ENCODE measurements at places on chromosomes 12 and 14.

GRCh38 chr12:66003951-66004350 is 126.6 kb downstream of the LLPH start:
- no peak for DNase-seq

DNA sequence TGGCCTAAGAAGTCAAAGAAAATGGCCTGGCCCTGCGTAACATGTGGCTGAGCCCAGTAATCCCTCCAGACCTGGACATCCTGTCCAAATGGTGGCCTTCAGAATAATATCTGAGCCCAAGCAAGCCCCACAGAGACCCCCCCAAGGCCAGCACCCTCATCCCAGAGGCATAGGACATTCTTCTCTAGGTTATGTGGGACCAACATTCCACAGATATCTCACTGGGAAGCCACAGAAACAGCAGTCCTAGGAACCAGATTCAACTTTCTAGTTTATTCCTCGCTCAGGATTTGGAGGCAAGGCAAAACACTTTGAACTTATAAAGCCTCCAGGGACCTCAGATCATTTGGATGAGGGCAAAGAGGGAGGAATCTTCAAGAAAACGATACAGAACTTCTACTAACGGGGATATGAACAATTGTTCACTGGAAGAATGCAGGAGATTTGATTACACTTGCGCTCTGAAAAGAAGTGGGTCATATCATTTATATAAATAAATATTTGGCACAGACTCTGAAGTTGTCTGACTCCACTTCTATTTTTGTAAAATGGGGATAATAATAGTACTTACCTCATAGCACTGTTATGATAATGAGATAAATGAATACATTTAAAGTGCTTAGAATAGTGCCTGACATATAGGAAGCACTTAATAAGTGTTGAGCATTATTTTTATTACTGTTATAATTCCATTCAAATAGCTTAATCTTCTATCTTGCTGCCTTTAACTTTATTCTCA is 171.5 kb downstream of the NUAK1 start:
- no peak for DNase-seq

GRCh38 chr12:70763666-70764065 is 126.4 kb upstream of the PTPRB start:
- DNase-seq: no peak

DNA sequence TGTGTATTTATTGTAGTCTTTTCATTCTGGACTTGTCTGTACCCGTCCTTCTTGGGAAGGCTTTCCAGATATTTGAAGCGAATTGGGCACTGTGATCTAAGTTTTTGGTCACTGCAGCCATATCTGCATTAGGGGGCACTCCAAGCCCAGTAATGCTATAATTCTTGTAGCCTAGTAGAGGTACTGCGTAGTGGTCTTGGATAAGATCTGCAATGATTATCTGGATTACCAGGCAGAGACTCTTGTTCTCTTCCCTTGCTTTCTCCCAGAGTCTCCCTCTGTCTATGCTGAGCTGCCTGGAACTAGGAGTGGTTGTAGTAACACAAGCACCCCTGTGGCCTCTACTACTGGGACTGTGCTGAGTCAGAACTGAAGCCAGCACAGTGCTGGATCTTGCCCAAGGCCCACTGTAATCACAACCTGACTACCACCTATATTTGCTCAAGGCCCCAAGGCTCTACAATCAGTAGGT is 30.0 kb downstream of the SLC38A2 start:
- DNase-seq: peak; percentile 68

DNA sequence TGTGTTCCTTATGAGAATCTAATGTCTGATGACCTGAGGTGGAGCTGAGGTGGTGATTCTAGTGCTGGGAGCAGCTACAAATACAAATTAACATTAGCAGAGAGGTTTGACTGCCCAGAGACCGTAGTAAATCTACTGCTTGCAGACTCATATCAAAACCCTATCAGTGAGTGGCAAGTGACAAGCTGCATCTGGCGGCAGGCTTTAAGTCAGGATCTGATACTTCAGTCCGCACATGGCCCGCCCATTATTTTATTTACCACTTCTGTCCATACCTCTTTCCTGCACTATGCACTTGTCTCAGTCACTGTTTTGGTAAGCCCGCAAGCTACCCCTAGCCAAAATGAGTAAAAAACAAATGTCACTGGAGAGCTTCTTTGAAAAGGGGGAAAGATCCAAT is 11.4 kb downstream of the CEP128 start:
- no peak for DNase-seq

- no peak for DNase-seq
Observed at GRCh38 chr14:80346395-80346794, 135.1 kb upstream of the DIO2 start.

DNA sequence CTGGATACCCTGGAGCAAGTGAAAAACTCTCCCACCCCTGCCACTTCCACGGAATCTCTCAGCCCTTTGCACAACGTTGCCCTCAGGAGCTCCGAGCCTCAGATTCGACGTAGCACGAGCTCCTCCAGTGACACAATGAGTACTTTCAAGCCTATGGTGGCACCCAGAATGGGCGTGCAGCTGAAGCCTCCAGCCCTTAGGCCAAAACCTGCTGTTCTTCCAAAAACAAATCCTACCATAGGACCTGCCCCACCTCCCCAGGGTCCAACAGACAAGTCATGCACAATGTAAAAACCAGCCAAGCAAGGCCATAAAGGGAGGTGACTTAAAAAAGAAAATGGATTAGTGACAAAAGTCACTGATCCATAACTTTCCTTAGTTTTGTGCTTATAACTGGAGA is 79.7 kb downstream of the KICS2 start:
- DNase-seq: no peak

- no peak for DNase-seq
Observed at GRCh38 chr12:91064640-91065039, 6.8 kb upstream of the KERA start.

- no peak for DNase-seq
Observed at GRCh38 chr12:109446-109845, 42.9 kb downstream of the IQSEC3 start.

- no peak for DNase-seq
Observed at GRCh38 chr12:69931569-69931968, 106.5 kb downstream of the MYRFL start.

DNA sequence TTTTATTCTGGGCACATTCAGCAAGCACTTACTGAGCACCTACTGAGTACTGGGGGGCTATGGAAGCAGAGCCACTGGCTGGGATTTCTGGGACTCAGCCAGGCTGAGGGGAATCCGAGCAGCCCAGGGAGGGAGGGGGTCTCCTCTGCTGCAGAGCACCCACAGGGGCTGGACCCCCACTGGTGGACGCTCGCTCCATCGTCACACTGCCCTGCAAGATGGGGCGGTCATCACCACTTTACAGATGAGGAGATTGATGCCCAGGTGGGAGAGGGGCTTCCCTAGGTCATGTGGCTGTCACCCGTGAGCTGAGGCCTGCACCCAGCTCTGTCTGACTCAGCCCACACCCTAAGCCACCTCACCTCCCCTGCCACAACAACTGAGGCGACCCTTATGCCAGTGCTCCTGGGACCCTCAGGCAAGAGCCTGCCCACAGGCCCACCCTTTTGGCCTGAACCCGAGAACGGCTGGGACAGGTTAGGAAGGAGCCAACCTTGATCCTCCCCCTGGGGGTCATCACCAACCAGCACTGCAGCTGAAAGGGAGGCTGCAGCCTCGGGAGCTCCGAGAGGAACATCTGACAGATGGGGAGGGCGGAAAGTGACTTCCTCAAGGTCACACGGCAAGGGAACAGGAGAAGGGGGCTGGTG is 74.4 kb downstream of the SERPINA3 start:
- no peak for DNase-seq

DNA sequence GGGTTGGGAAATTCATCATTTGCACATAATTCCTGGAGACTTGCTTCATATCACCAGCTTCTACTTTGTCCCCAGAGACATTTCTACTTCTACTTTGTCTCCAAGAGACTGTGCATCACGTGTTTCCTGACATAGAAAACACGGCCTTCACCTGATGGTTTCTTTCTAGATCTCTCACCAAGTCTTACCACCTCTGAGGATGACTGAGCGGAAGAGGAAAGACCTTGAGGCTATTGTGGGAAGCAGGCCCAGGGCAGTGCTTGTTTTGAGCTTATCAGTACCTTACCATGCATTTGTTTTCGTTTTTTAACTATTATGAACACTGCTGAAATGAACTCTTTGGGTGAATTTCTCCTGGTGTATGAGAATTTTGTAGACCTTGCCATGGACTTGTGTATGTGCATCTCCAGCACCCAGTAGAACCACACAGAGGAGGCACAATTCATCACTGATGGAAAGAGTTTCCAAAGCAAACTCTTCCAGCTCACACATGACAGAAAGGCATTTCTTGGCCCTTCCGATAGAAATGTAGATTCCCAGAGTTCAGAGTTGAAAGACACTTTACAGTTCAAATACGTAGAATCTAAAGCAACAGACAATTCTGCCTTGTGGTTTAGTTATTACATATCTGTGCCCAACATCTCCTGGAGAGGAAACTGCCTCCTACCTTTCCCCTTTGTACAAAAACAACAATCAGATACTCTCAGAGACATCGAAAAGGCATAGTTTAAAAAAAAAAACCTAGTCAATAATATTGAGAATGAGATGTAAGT is 434.7 kb downstream of the FUT8 start:
- no peak for DNase-seq

- DNase-seq: no peak
Observed at GRCh38 chr12:124722878-124723277, 140.8 kb downstream of the SCARB1 start.

DNA sequence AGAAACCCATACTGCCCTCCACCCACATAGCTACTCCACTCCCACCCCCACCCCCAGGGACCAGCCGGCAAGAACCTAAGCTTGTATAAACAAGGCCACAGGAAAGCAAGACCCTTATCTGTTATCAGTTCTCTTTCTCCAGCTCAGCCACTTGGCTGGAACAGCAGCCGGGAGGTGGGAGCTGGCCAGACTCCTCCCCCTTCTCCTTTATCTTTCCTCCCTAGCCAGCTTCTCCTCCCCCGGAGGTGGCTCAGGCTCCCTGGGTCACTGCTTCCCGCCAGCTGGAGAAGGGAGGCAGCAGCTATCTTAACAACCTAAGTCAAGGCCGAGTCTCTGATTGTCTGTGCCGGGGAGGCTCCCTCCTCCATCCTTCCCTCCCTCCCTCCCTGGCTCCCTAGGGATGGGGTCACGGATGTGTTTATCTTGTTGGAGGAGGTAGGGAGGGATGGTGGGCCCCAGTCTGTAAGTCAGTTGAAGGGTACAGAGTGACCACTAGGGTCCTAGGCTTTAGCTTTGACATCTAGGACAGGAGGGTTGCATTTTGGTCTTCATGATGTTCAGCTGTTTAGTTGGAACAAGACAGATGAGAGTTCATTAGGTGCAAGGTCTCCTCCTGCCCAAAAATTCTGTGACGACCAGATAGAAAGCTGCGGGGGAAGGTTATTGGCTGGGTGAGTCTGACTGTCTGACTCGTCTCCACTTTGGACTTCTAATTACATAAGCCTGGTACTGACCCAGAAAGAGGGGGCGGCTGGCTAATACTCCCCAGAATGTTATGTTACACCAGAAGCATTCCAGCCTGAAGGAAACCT is 29.7 kb downstream of the ZFP36L1 start:
- DNase-seq: no peak

DNA sequence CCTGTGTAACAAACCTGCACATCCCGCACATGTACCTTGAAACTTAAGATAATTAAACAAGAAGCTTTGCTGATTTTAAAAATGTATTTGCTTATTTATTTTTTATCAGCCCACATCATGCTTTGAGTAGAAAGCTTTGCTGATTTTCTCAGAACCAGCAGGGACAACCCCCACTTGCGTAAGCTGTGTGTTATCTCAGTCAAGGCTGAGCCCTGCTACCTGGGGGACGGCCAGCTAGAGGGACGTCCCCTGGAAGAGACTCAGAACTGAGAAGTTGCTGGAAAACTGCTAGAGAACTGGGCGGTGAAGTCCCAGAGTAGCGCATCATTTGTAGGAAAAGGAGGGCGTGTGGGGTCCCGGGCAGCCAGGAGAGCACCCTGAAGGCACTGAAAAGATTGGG is 4.1 kb upstream of the PLEK2 start:
- no peak for DNase-seq

- no peak for DNase-seq
Observed at GRCh38 chr12:128798571-128799341, 25.0 kb downstream of the SLC15A4 start.

GRCh38 chr14:66541627-66542026 is 33.7 kb downstream of the GPHN start:
- DNase-seq: no peak

DNA sequence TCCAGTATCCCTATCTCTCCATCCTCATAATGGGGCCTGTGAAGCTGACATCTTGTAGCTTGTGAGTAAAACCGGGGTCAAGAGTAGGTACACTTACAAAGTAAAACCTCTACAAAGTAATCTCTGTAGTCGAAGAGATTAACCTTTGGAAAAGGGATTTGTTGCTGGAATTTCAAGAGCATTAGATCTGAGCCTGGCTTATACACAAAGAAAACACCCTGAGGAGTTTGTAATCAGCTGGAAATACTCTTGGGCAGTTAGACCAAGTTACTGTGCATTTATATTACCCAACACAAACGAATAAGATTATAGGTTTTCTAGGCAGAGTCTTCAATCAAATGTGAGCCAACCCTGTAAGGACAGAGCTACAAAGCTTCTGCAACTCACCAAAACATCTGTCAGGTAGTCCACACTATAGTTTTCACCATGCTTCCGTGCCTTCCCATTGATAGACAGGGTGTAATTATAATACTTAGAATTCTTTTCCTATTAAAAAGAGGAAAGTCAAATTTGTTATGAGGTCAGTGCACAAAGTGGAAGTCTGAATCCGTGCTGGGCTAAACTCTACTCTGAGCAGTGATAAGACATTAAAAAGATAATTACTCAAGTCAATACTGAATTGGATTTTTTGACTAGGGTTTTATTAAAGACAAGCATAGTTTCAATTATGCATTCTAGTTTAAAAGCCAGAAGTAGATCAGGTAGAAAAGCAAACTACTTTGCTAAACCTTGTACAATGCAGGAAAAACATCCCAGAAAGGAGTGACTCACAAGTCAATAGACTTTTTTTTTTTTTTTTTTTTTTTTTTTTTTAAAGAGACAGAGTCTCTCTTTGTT is 14.6 kb downstream of the GNS start:
- no peak for DNase-seq

- DNase-seq: no peak
Observed at GRCh38 chr14:105525861-105526775, at the start of gene TMEM121. TMEM121 (plus strand) TSS chr14:105526583; CDS start chr14:105528835, 2,252 bp downstream.

- DNase-seq: no peak
Observed at GRCh38 chr14:50263321-50263720, 31.9 kb upstream of the SOS2 start.

- no peak for DNase-seq
Observed at GRCh38 chr14:73935666-73936065, 14.2 kb downstream of the FAM161B start.

DNA sequence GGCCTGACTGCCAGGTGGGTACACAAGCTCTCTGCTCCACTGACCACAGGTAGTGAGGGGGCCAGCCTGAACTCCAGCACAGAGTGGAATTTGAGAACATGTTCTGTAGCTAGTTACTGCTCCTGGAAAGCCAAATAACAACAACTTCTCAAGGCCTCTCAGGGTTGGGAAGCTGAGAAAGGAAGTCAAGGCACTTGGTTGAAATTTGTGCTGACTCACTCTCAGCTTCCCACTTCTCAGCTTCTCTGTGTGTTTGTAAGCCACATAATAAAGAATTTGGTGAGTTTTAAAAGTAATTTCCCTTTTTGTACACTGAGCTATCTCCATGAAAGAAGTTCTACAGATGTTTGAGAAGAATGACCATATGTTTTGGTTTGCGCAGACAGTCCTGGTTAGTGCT is 234.9 kb downstream of the KTN1 start:
- no peak for DNase-seq

GRCh38 chr12:54132976-54133771 is 55.6 kb downstream of the SMUG1 start:
- no peak for DNase-seq

All from pons (tissue), 1 donor.